ENCODE measurements at places on chromosomes 3 and 15.

DNA sequence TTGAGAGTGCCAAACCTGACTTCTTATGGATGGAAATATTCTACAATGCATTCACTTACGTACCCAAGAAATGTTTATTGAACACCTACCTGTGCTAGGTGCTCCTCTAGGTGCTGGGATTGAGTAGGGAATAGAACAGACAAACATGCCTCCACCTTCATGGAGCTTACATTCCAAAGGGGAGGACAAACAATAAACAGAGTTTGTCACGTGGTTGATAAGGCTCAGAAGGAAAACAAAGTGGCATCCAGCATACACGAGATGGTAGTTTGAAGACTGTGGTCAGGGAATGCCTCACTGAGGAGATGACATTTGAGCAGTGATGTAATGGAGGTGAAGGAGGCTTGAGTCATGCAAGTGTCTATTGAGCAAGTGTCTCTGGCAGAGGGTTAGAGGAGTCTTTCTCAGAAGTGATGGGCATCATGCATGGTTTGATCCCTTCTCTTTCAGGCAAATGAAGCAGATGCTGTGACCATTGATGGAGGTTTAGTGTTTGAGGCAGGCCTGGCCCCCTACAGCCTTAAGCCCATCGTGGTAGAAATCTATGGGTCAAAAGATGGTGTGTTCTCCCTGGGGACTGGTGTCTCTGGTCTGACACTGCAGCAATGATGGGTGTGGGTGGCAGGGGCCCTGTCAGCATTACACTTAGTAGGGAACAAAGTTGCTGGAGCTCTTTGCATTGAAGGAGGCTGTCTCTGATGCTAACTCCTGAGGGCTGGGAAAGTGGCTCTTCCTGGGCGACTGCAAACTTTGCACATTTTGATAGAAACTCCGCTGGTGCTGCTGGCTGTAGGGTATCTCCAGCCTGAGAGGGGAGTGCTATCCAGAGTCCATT is 29.7 kb upstream of the TOPBP1 start:
- DNase-seq: no peak

GRCh38 chr3:97066531-97066930 is 252.1 kb downstream of the EPHA6 start:
- DNase-seq: no peak

DNA sequence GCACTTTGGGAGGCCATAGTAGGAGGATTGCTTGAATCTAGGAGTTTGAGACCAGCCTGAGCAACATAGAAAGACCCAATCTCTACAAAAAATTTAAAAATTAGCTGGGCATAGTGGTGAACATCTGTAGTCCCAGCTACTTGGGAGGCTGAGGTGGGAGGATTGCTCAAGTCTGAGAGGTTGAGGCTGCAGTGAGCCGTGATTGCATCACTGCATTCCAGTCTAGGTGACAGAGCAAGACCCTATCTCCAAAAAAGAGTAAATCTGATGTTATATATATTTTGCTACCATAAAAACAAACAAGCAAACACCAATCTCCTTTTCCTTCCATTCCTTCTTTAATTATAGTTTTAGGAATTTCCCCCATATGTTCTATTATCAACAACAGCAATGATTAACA is 74.2 kb upstream of the RNU6-1 start:
- DNase-seq: no peak

GRCh38 chr3:128550471-128551126 is 57.6 kb upstream of the GATA2 start:
- DNase-seq: no peak

DNA sequence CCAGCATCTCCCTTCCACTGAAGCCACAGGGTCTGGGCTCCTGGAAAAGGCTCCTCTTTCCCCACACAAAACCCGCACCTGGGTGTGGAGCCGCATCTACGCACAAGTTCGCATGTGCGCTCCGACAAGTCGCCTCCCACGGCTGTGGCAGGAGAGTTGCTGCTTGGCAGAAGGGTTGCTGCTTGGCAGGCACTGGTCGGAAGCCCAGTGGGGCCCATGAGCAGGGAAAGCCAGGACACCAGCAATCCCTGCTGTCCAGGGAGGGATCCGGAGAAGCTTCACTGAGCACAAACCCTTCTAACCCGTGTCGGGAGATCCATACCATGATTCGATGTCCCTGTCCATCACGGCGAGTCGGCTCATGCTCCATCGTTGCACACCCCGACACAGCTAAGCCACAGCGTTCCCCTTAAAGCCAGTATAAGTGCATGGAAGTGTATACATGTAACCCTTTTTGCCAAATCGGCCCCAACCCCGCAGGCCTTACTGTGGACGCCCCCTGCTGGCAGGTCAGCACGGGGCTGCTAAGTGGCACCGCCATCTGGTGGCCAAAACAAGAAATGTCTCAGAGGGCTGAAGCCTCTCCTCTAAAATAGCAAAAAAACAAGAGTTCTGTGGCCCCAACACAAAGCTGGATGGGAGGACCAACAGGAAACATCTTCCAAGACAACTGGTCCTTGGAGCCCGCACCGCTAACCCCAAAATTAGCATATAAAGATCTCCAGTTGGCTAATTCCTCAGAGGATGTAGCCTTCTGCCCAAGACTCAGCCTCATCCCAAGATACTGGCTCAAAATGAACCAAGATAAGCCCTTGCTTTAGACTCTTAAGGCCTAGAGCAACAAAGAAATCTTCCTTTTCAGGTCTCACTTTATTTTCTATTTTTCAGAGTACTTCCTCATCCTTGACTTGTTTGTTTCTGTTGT is 8.3 kb downstream of the ANKRD63 start:
- DNase-seq: peak; percentile 84

DNA sequence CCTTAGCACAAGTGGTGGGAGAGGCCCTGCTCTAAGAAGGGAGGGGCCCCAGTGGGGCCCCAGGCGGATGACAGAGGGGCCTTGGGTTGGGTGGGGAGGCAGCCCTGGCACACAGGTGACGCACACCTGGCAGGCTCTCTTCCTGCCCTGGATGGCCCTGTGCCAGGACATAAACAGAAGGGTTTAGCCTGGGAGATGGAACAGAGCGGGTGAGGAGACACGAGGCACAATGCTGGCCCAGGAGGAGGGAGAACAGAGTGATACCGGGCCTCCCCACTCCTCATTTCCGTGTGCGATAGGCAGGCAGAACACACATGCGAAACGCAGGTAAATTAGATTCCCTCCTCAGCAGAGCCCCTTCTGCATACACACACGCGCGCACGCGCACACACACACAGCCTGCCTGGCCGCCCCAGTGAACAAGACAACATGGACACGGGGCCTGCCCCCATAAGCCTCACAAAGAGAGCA is 39.8 kb downstream of the IDH2 start:
- no peak for DNase-seq

DNA sequence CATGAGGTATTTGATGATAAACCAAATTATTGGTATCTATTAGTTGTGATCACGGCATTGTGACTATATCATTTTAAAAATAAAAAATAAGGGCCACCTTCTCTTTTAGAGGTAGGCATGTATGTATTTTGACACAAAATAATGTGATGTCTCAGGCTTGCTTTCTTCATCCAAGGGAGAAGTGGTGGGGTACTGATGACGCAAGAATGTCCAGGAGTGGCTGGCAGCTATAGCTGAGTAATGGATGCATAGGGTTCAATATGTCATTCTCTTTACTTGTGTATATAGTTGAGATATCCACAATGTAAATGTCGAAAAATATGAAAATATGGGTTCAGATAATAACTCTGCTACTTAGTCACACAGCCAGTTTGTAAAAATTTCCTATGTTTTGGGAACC is 46.8 kb upstream of the NSMCE3 start:
- DNase-seq: no peak

DNA sequence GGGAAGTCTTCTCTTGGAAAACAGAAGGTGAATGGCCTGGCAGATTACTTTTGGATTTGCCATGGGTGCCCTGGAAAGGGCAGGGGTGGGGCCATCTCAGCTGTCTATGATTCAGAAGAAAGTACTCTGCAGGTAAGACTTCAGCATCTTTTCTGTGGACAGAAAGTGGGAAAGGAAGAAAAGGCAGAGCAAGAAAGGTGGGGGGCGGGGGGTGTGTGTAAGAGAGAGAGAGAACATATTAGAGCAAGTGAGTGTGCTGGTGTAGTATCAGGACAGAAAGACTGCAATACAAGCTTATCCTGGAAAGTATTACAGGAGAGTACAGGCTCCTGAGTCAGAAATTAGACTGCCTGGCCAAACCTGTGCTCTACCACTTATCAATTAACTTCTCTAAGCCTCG is 5.5 kb downstream of the TAGLN3 start:
- DNase-seq: no peak

DNA sequence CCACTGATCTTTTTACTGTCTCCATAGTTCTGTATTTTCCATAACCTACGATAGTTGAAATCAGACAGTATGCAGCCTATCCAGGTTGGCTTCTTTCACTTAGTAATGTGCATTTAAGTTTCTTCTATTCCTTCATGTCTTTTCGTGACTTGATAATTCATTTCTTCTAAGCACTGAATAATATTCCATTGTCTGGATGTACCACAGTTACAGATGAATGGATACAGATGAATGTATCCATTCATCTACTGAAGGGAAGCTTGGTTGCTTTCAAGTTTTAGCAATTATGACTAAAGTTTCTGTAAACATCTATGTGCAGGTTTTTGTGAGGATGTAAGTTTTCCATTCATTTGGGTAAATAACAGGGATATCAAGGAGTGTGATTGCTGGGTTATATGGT is 124.8 kb downstream of the NSUN3 start:
- DNase-seq: no peak

- DNase-seq: no peak
Measured at GRCh38 chr15:42498212-42499068, 3.0 kb downstream of the SNAP23 start.

DNA sequence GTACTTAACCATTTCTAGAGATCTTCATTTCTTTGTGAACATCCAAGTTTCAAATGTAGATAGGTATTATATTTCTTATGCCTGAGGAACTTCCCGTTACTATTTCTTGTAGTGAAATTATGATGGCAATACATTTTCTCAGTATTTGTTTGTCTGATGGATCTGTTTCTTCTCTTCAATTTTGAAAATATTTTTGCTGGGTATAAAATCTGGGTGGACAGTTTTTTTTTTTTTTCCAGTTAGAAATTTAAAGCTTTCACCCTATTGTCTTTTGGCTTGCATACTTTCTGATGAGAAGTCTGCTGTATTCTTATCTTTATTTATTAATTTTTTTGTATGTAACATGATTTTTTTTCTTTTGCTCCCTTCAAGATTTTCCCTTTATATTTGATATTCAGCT is 175.8 kb downstream of the SV2B start:
- DNase-seq: no peak

GRCh38 chr3:155390351-155390750 is 96.9 kb upstream of the STRIT1 start:
- DNase-seq: no peak

DNA sequence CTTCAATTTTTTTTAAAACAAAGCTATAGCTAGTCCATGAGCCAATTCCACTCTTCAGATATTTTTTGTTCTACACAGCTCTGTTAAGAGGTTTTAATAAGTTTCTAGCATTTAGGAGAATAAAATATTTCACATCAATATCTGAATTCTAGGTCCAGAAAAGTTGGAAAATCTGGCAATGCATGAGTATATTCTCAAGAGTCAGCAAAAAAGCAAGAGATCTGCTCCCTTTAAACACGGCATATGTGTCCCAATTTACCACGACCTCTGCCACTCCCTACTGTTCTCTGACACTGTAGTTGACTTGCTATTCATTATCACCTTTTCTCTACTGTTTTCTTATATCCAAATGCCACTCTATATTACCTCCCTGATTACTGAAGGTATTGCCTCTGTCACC is 145.1 kb upstream of the TGFBR2 start:
- DNase-seq: no peak

DNA sequence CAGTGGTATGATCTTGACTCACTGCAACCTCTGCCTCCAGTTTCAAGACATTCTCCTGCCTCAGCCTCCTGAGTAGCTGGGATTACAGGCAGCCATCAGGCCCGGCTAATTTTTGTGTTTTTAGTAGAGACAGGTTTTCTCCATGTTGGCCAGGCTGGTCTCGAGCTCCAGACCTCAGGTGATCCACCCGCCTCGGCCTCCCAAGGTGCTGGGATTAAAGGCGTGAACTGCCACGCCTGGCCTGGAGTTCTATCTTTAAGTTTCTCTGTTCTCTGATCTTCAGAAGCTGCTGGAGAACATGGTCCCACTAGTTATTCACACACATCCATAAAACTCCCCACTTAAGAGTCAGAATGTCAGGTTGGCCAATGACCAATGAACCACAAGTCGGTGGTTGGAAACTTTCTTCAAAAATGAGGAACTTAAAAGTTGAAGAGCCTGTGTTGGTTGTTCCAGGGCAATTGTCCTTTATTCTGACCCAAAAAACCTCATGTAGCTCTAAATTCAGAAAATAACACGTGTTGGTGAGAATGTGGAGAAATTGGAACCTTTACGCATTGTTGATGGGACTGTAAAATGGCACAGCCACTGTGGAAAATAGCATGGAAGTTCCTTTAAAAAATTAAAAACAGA is 55.9 kb upstream of the PIK3CB start:
- no peak for DNase-seq

DNA sequence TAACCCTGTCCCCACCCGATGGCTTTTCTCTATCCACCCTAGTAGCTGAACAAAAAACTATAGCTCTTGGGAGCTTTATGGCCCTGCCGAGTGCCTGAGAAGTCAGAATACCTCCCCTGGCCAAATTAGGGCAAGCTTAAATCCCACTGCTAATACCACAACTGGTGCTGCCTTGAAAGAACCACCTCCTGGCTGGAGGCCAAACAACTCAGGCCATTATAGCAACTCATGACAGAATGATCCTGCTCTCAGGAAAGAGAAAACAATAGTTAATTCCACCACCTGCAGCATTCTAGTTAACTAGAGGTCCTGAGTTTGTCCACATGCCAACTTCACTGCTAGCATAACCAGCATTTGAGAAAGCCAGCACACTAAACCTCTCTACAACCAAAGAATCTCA is 123.2 kb downstream of the RTP4 start:
- DNase-seq: no peak

Data from hepatic stellate cell (primary cell).